AML-193 (cell line): ENCODE measurements at places on chromosomes 2 and 18.
A peak's percentile ranks its signal among the peaks of the same experiment; 100 is the strongest.

DNA sequence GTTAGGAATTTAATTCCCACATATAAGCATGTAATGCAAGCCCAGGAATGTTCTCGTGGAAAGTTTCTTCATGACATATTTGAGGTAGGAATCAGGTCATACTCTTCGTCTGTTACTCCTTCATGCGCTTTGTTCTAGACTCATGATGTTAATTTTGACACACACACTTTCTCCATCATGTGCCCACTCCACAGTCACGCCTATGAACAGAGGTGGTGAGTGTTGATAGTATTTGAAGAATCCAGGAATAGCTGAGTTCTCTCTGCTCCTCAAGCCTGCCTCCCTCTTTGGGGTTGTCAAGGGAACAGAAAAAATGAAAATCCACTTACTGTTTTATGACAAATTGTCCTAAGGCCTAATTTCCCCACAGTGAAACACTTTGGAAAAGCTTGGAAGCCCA, 117.3 kb upstream of the SERPINE2 start:
- no peak for DNase-seq

GRCh38 chr18:63084219-63084618, 235.3 kb downstream of the BCL2 start:
- DNase-seq, result no peak

DNA sequence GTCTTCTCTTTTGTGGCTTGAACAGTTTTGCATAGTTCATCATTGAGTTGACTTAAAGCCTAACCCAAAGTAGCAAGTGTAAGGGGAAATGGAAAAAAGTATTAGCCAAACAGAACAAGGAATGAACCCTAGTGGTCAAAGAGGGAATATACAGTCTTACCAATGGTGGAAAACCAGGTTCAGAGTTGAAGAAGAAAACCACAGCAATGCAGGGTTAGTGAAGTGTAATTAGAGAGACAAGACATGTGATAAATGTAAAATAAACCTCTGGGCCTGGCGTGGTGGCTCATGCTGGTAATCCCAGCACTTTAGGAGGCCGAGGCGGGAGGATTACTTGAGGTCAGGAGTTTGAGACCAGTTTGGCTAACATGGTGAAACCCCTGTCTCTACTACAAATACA, 2.4 kb downstream of the TTN start:
- DNase-seq, result peak; percentile 43

GRCh38 chr2:75525434-75526310, 35.1 kb downstream of the EVA1A start:
- DNase-seq, result no peak

- no peak for DNase-seq
Observed at GRCh38 chr2:236823963-236824362, 254.3 kb downstream of the ACKR3 start.

- DNase-seq, result no peak
Observed at GRCh38 chr2:208618220-208618619, 211.6 kb downstream of the PTH2R start.

DNA sequence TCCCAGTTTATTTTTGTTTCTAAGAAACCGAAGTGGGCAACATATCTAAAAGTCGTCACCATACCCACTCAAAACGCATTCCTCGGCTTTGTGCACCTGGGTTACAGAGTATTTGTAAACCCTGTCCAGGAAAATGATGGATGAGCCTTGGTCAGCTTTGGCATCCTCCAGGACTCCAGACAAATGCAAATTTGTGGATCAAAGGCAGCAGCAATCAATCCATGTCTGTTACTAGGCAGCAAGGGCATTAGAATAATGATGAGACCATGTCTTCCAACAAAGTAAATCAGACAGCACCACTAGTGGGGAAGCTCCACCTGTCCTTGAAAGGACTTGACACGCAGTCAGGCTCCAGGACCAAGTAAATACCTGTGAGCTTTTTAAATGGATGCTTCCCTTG, 672.6 kb upstream of the GYPC start:
- no peak for DNase-seq

- no peak for DNase-seq
Observed at GRCh38 chr2:236755278-236755840, 185.7 kb downstream of the ACKR3 start.

GRCh38 chr2:219748671-219749570, 121.5 kb downstream of the SLC4A3 start:
- DNase-seq, result no peak

DNA sequence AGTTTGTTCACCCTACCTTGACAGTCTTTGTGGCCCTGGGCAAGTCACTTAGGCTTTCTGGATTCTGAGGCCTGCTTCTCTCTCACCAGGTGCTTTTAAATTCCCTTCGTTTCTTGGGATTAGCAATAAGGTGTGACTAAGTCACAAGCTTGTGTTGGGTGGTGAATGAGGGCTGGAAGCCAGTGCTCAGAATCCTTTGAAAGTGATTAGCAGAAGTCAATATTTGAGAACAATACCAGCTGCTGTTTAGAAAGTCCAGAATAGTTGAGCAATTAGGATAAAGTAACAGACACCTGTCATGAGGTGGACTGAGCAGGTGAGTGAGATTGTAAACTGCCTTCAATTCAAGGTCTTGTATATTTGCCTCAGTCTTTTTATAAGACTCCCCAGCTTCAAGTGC, 19.3 kb upstream of the MGAT5 start:
- peak; percentile 4 for DNase-seq

- no peak for DNase-seq
Observed at GRCh38 chr18:6764382-6764781, 34.9 kb downstream of the ARHGAP28 start.

GRCh38 chr18:26978812-26979341, 113.4 kb upstream of the AQP4 start:
- DNase-seq, result no peak

- DNase-seq, result peak; percentile 28
Observed at GRCh38 chr18:12659904-12660605, 2.1 kb upstream of the SPIRE1 start.

DNA sequence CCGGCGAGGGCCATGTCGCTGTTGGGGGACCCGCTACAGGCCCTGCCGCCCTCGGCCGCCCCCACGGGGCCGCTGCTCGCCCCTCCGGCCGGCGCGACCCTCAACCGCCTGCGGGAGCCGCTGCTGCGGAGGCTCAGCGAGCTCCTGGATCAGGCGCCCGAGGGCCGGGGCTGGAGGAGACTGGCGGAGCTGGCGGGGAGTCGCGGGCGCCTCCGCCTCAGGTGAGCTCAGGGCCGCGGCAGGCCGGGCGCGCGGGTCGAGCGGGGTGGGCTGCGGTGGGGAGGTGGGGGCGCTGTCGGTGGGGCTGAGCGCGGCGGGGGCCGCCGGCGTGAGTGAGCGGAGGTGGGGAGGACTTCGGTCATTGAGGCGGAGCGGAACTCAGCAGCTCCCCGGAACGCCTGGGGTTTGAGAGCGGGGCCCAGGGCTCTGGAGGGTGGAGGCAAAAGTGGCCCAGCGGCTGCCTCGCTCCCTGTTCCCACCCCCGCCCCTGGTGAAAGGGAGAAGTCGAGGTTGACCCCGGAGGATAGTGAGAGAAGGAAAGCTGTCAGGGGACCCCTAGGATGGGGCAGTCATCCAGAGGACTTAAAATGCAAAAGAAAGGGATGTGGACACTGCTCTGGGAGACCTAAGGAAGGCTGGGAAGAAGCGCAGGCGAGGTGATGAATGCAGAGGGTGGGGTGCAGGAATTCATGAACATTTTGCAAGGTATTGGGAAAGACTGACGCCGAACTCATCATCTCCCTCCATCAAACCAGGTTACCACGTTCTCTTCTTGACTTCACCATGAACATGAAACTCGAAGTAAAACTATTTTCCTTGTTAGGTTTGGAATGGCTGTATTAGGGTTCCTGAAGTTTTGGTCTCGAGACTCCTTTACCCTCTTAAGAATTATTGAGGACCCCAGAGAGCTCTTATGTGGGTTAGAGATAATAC, 633 bp downstream of the MALT1 start:
- DNase-seq, result peak; percentile 22

DNA sequence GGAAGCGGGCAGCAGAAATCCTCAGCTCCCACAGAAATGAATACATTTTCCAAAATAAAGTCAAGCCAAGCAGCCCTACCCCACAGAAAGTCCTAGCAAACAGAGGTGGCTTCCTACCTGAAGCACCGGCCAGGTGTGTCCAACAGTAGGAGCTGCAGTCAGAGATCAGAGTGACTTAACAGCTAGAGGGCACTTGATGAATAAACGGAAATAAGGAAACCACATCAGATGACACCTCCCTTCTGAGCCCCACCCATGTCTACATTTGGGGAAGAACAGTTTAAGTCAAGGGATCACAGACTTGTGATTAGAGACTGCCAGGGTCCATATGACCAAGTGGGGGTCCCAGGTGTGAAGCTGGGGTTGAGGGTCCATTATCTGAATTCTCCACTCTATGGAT, at the start of gene CXCR1:
Gene CXCR1, minus strand, starts transcription at position 172 of the 400 bp plus-strand sequence. CDS start 1,751 bp downstream, outside the sequence.
- peak; percentile 53 for DNase-seq
